ENCODE measurements at places on chromosomes 1 and 21. TPM values are rescaled to one million over a fixed set of nuclear protein-coding genes. Genes with fewer than 3 reads are reported as not detected.
A peak's percentile ranks its signal among the peaks of the same experiment; 100 is the strongest.

Gene RGS1
- 11.8 TPM for polyA plus RNA-seq

DNA sequence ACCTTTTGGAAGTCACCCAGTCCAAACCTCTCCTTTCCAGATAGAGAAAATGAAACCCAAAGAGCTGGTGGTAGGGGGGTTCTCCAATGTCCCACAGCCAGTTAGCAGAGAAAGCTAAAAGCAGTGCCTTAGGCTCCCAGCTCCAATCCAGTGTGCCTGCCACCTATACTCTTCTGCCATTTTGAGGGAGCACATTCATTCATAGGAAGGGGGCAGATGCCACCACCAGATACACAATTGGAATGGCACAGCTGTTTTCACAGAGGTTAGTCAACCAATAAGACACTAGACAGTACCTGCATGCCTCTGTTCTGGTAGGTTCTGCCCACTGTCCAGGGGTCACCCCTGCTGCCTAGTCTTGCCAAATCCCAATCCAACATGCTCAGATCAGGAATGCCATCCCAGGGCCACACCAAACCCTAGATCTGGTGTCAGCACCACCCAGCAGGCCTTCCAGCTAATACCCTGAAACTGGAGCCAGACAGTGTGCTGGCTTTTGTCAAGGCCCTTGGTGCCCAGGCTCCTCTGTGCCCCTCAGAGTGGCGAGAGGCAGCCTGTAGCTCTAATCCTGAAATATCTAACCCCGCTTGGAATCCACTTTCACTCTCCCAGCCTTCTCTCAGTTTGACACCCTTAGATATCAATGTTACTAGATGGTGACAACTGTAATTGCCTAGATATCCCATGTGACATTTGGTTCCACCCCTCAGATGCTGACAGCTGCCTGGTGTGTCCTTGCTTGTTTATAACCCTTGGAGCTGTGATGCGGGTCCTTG is 178.6 kb downstream of the TGFBR3 start:
- H3K27ac ChIP-seq = no peak overlapping the region
- no peak overlapping the region for H3K4me3 ChIP-seq

DNA sequence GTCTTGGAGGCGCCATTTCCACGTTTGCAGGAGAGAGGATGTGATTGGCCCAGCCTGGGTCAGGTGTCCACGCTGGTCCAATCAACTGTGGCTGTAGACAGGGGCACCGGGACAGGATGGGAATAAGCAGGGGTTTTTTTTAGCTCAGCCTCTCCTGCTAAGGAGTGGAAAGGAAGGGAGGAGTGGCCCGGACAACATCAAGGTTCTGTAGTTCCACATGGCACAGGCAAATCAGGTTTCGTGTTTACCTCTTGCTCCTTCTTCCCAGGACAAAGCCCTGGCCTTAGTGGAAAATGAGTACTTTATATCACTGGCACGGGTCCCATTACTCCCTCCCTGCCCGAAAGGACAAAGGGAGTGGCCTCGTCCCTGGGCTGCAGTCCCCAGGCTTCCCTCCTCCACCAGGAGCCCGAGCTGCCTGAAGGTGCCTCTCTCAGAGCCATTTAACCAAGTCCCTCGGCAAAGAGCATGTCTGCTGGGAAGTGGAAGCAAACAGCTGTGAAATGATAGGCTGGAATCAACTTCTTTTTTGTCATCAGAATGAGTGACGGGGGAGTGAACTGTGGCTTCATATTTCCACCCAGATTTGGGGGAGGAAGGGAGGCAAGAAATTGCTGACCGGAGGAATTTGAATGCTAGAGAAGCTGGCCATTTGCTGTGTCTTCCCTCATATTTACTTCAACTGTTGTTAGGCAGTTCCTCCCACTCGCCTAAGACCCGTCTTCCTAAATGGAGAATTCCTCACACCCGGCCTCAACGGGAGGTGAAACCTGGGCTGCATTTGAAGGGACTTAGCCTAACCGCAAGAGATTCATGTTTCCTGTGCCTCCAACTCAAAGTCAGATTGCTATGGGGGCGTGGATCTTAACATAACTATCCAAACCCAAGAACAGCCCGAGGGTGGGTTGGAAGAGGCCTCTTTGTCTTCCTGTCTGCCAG is 84.9 kb upstream of the SLC44A3 start:
- H3K36me3 ChIP-seq = no peaks in the 10 kb centered on the region
- H3K27me3 ChIP-seq = no peaks in the 10 kb centered on the region
- peaks cover 13% of the 10 kb centered on the region for H3K4me1 ChIP-seq

- H3K27ac ChIP-seq = no peak overlapping the region
- H3K4me1 ChIP-seq = peaks cover 5% of the 10 kb centered on the region
- DNase-seq = no peak
- H3K36me3 ChIP-seq = no peaks in the 10 kb centered on the region
Measured at GRCh38 chr1:110647254-110647891, 27.4 kb downstream of the KCNA3 start.

Gene NCF2
- 15.9 TPM for polyA plus RNA-seq

GRCh38 chr1:227732586-227733308 is 2.4 kb downstream of the JMJD4 start:
- no peaks in the 10 kb centered on the region for H3K27me3 ChIP-seq
- H3K36me3 ChIP-seq = no peaks in the 10 kb centered on the region
- peaks cover 33% of the 10 kb centered on the region for H3K4me1 ChIP-seq
- H3K27ac ChIP-seq = no peak overlapping the region

GRCh38 chr1:204041232-204041767 is 31.6 kb upstream of the SOX13 start:
- no peaks in the 10 kb centered on the region for H3K36me3 ChIP-seq
- no peak overlapping the region for H3K27ac ChIP-seq
- H3K27me3 ChIP-seq = no peaks in the 10 kb centered on the region
- no peaks in the 10 kb centered on the region for H3K4me1 ChIP-seq
- DNase-seq = no peak

Gene SYT14
- 0.05 TPM for polyA plus RNA-seq

Gene GBP7
- polyA plus RNA-seq = not detected

DNA sequence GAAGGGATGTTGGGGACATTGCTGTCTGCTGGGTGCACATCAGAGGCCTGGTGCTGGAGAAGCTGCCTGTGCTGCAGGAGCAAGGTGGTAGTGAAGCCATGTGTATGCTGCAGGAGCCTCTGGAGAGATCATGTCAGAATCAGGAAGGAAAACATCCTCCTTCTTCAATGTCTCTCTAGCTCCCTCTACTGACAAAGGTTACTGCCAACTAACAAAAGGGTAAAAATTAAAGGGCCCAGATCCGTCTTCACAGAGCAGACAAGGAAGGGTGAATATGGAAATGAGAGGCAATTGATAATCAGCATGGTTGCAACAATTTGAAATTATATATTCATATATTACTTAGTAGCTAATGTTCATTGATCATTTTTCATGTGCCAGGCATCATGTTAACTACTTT is 32.2 kb downstream of the FAM177B start:
- H3K4me1 ChIP-seq = no peaks in the 10 kb centered on the region
- no peaks in the 10 kb centered on the region for H3K36me3 ChIP-seq
- no peak for DNase-seq
- H3K4me3 ChIP-seq = no peak overlapping the region
- H3K27ac ChIP-seq = no peak overlapping the region

- DNase-seq = peak; percentile 53
- H3K27ac ChIP-seq = no peak overlapping the region
- no peaks in the 10 kb centered on the region for H3K27me3 ChIP-seq
- H3K36me3 ChIP-seq = no peaks in the 10 kb centered on the region
- no peak overlapping the region for H3K4me3 ChIP-seq
Measured at GRCh38 chr1:56584910-56585528, 5.7 kb upstream of the PLPP3 start.

DNA sequence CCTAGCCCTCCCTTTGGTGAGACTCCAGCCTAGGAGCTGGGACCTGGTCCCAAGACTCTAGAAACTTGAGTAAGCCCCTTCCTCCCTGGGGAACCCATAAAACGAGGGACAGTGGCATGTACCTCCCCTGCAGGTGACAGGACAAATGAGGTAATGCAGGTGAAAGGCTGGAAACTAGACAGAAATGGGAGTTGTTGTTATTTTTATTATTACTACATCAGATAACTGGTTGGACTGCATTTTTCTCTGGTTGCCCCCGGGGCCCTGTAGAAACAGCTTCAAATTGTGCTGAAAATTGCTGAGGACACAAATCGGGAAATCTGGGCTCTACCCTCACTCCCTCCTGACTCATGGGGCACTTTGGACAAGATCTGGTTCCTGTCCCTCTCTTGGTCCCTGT is 132.3 kb upstream of the WNT4 start:
- no peak overlapping the region for H3K4me3 ChIP-seq
- H3K4me1 ChIP-seq = peaks cover 2% of the 10 kb centered on the region
- H3K36me3 ChIP-seq = no peaks in the 10 kb centered on the region
- H3K27me3 ChIP-seq = no peaks in the 10 kb centered on the region
- DNase-seq = no peak

- H3K36me3 ChIP-seq = no peaks in the 10 kb centered on the region
- H3K4me1 ChIP-seq = peaks cover 2% of the 10 kb centered on the region
- peak overlapping the region; percentile 79 for H3K27ac ChIP-seq
- H3K4me3 ChIP-seq = peak overlapping the region; percentile 87
Measured at GRCh38 chr1:185157599-185158412, 839 bp downstream of the SWT1 start.

Gene MSH4
- polyA plus RNA-seq = 0.07 TPM

Gene FCRLB
- 0.99 TPM for polyA plus RNA-seq

- DNase-seq = no peak
- no peaks in the 10 kb centered on the region for H3K4me1 ChIP-seq
- H3K27ac ChIP-seq = no peak overlapping the region
- no peaks in the 10 kb centered on the region for H3K36me3 ChIP-seq
- H3K27me3 ChIP-seq = no peaks in the 10 kb centered on the region
Measured at GRCh38 chr1:78142736-78143135, 97.0 kb downstream of the GIPC2 start.

Gene SELE
- polyA plus RNA-seq = 2.9 TPM

Gene RPE65
- polyA plus RNA-seq = not detected

GRCh38 chr1:1914101-1914970 is 724 bp upstream of the CALML6 start:
- no peak for DNase-seq
- no peaks in the 10 kb centered on the region for H3K27me3 ChIP-seq
- H3K27ac ChIP-seq = no peak overlapping the region
- H3K36me3 ChIP-seq = no peaks in the 10 kb centered on the region
- peaks cover 6% of the 10 kb centered on the region for H3K4me1 ChIP-seq
- no peak overlapping the region for H3K4me3 ChIP-seq

Gene EFCAB7
- 6.5 TPM for polyA plus RNA-seq

- no peak for DNase-seq
- H3K4me1 ChIP-seq = no peaks in the 10 kb centered on the region
- no peak overlapping the region for H3K4me3 ChIP-seq
- no peaks in the 10 kb centered on the region for H3K27me3 ChIP-seq
- no peak overlapping the region for H3K27ac ChIP-seq
Measured at GRCh38 chr1:213751064-213751397, 236.7 kb upstream of the PROX1 start.

DNA sequence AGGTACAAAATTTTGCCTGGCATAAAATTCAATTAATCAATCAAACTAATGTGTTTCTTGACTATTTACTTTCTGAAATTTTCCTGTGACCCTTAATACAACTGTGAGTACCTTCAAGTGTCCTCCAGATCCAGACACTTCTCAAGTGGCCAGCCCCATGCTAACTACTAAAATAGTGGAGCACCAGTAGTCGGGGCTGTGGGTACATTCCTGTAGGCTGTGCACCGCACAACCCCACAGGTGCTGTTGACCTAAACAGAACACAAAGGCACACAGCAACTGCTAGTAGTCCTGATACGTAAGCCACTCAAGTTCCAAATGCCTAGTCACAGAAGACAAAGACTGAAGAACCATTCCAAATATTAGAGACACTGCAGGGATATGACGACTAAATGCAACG is 36.6 kb downstream of the TMEM50B start:
- no peak overlapping the region for H3K4me3 ChIP-seq
- no peaks in the 10 kb centered on the region for H3K36me3 ChIP-seq
- H3K27me3 ChIP-seq = no peaks in the 10 kb centered on the region
- H3K27ac ChIP-seq = no peak overlapping the region
- DNase-seq = no peak
- peaks cover 3% of the 10 kb centered on the region for H3K4me1 ChIP-seq

Gene WLS
- 303 TPM for polyA plus RNA-seq

GRCh38 chr1:63780565-63780964 is 6.7 kb downstream of the ROR1 start:
- H3K4me3 ChIP-seq = no peak overlapping the region
- no peak for DNase-seq
- no peaks in the 10 kb centered on the region for H3K36me3 ChIP-seq
- no peaks in the 10 kb centered on the region for H3K27me3 ChIP-seq
- H3K27ac ChIP-seq = no peak overlapping the region
- peaks cover 7% of the 10 kb centered on the region for H3K4me1 ChIP-seq

GRCh38 chr1:76260279-76260678 is 185.7 kb downstream of the ST6GALNAC3 start:
- H3K36me3 ChIP-seq = no peaks in the 10 kb centered on the region
- DNase-seq = no peak
- no peak overlapping the region for H3K4me3 ChIP-seq
- no peaks in the 10 kb centered on the region for H3K4me1 ChIP-seq

Gene C8B
- not detected for polyA plus RNA-seq

GRCh38 chr1:227911376-227911775 is 36.4 kb downstream of the WNT9A start:
- no peak overlapping the region for H3K4me3 ChIP-seq
- H3K27me3 ChIP-seq = no peaks in the 10 kb centered on the region
- H3K36me3 ChIP-seq = no peaks in the 10 kb centered on the region
- peaks cover 10% of the 10 kb centered on the region for H3K4me1 ChIP-seq

Gene RBBP5
- polyA plus RNA-seq = 6.8 TPM

All from ovary (tissue), 10 donors.